Right hindlimb (tissue), 1 donor: ENCODE measurements at places on chromosomes 2 and 18.

DNA sequence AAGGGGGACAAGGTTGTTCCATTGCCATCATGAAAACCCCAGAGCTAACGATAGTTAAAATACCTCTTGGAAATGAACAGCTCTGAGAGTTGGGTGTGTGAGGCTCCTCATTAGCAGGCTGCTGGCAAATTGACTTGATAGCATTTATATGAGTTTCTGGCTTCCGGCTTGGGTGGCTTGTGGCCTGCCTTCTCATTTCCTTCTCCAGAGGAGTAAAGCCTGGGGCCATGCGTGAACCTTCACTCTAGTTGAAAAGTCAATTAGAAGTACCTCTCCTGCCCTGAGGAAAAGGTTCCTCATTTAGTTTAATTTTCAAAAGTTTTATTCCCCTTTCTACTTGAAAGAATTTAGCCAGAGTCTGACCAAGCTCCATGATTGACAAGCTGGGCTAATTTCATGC is 67.1 kb downstream of the MGAT5 start:
- no peak for DNase-seq

DNA sequence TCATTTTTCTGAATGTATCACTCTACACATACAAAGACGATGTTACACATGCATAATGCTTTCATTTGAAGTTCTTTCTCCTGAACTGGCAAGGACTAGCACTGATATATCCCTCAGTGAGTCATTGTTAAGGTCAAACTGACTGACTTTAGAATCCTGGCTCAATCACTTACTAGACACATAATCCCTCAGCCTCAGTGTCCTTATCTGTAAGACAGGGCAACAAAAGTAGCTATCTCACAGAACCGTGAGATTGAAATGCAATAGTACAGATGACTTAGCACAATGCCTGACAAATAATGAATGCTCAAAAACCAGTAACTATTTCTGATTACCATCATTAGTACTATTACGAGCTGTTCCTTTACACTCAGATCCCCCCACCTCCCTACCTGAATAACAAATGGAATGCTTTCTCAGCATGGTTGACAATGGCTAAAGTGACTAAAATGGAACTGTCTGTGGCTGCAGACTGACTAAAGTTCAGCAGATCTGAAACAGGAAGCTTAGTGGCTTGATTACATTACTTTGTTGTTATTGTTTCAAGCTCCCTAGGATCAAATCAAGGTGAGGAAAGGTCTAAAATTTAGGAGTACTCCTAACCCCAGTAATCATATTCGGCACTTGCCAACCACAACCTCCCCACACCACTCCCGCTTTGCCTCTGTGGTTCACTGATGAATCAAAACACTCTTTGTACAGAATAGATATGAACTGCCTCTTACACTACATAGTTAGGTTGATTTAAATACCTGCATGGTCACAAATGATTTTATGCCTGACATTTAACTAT is 35.8 kb upstream of the CACNB4 start:
- DNase-seq: no peak

DNA sequence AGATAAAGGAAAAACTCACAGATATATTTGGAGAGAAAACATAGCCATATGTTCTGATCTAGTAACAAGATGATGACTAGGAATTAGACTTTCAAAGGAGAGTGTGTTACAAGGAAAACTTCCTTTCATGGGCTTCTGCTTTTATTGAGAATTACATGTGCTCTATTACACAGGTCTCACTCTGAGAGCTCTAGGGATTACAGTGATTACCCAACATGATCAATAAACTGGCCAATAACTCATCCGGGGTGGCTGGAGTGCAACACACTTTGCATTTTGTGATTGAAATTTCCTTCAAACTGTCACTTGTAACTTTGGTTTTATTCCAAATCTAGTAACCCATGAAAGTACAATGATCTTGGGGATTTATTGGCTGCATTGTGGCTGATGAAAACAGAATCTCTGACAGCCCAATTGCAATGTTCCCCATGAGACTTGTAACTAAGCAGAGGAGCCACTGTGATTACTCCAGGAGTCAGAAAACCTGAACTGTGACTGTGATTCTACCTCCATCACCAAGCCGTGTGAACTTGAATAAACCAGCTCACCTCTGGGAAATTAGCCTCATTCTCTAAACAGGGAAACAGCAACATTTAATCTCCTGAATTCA is 40.2 kb upstream of the LRRC30 start:
- no peak for DNase-seq

DNA sequence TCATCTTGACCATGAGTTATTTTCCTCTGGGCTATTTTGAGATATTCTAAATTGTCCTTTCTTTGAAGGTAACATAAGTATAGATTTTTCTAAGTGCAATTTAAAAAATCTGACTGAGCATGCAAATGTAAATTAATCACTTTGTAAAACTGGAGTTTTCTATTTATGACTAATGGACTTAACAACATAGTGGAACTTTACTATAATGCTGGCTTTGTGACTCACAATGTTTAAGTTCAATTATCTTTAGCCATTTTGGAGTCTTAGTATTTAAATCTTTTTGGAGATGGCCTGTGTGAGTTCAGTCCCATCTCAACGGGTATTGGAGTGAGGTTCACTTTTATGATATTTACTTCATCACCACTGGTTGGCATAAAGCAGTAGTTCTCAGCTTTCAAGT is 35.2 kb upstream of the NOSTRIN start:
- DNase-seq: no peak

GRCh38 chr2:109089602-109090300 is 39.3 kb upstream of the SH3RF3 start:
- DNase-seq: no peak

GRCh38 chr2:1891971-1892486 is 147.7 kb upstream of the PXDN start:
- no peak for DNase-seq

DNA sequence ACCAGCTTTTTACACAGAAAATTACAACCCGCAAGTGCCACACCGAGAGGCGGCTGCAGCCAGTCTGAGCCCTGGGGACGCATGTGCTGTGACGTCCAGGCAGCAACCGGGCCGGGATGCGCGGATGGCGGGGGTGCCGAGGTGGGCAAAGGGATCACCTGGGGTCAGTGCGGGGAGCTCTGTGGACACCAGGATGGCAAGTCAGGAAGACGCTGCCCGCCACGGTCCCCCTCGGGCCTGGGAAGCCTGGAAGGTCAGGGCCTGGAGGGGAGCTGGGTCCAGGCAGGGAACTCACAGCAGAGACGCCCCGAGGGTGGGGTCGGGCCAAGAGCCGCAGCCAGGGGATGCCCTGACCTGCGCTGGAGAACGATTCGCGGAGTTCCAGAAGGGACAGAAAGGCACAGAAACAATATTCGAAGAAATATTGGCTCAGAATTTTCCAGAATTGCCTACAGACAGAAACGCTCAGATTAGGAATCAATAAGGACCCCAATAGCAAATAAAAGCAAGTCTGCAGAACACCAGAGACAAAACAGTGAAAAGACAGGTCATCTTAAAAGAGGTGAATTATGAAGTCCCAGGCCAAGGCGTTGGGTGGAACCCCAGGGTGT is 11.7 kb upstream of the KIF1A start:
- no peak for DNase-seq

DNA sequence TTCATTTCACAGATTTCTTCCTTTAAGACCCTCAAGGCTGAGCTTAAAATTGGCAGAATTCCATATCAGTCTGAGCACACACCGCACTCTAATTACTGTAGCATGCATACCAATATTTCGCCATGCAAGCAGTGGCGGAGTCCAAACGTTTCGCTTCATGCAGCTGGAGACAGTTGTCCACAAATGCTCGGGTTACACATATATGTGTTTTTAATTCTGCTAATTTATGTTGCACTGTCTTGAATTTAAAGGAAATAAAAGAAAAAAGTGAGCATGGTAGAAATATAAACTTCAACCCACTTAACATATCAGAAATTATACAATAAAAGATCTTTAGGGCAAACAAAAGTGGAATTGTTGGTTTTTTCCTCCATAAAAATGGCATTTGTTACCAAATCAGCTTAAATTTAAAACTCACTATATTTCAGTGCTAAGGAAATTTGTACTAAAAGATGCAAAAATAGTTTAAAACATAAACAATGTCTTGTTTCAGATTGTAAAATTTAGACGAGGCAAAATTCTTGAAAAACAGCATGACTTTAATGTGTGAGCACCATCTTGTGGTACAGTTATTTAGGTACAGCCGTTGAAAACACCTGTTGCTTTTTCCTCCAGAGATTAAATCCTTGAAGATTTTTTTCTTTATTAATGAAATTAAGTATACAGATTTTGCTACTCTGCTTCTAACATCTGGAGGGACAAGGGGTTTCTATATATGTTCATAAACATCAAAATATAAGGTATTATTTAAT is 24.1 kb upstream of the KANSL1L start:
- DNase-seq: no peak

DNA sequence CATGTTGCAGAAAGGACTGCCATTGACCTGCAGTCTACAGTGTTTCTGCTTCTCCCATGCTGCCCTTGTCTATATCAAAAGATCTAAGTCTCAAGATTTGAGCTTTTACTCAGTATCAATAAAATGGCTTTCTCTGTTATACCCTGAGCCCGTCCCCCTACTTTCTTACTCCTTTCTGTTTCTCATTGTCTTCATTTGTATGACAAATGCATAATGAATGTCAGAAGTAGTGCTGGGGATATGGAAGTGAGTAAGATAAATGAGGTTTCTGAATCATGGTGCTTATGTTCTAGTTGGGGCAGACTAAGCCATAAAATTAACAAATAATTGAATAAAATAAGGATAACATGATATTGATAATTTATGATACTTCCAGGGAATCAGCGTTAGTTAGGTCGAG is 128.6 kb downstream of the PARD3B start:
- no peak for DNase-seq

DNA sequence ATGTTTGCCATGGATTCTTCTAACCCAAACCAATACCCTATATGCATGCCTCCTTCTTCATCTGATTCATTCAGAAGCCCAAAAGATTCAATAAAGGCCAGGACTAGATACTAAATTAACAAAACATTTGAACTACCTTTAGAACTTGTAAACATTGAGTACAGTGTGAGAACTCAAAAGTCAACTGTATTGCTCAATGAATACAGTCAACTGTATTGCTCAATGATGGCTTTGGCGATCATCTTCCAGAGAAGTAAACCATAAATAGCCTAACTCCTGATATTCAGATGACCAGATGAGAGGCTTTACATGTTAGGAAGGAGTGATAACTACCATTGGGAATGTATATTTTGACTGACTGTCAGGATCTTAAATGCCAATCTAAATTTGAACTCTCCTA is 206.5 kb upstream of the ITGA4 start:
- no peak for DNase-seq

DNA sequence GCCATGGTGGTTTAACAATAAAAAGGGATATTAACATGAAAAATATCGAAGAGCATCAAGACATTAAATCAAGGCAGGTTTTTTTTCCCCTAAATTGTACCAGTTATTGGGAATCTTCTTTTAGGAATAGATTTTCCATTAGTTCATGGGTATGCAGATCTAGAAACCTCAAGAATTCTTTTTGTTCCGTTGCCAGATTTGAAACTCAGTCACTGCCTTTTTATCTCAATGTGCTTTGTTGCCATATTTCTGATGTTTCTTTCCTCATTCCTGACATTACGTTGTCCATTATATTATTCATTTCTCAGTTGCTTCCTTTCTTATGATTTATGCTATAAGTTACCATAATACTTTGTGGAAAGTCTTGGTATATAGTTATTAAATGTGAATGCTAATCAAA is 162.2 kb downstream of the CD226 start:
- no peak for DNase-seq

GRCh38 chr2:156915332-156915731 is 342.2 kb upstream of the GALNT5 start:
- no peak for DNase-seq

DNA sequence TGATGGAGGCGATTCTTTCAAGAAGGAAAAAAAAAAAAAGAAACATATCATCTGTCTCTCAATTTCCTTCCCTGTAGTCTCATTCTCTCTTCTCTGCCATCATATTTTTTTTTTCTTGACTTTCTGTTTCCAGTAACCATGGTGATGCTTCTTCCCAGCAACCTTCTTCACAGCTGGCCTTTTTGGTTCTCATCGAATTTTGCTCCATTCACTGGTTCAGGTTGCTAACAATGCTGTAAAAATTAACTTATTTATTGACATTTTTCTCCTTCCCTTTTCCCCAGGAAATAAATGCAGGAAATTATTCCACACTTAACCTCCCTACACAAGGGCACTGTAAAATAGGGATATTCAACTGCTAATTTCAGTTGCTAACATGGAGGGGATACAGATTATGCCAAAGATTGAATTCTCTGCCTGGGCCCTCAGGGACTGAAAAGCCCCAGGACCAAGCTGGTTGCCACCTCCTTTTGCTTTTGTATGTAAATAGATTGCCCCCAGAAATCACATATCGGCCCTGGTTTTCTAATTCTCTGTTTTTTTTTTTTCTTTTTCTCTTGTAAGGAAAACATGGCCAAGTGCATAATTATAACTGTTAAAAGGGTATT is 154.7 kb downstream of the MAP2 start:
- no peak for DNase-seq

GRCh38 chr2:98013407-98014042 is 17.8 kb upstream of the TMEM131 start:
- no peak for DNase-seq

DNA sequence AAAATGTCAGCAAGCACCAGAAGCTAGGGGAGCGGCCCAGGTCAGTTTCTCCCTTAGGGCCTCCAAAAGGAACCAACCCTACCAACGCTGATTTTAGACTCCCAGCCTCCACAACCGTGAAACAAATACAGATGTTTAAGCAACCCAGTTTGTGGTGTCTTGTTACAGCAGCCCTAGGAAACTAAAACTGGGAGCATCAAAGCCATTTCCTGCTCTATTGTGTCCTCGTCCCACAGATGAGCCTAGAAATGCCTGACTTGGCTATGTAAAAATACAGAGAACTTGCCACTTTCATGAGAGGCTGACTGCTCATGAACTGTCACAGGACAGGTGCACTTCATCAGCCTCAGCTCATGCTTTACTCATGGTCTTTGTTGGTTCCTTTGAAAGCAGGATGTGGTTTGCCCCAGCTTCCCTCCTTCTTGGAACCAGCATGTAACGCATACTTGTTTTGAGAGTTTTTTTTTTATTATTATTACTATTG is 97.6 kb upstream of the SLC39A10 start:
- DNase-seq: no peak

GRCh38 chr2:213145715-213146242 is 5.6 kb downstream of the IKZF2 start:
- DNase-seq: no peak

DNA sequence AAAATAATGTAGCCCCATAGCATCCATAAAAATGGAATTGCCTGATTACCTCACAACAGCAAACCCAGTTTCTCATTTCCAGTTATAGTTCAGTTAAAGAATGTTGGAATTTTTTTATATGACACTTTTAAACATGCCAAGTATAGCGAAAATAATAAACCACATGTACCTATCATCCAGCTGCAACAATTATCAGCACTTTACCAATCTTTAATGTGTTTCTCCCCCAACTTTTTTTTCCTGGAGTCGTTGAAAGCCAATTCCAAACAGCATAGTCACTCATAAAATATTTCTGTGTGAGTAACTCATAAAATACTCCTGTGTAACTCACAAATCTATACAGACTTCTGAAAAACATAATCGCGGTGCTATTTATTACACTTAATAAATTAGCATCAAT is 38.1 kb downstream of the SMAD4 start:
- DNase-seq: no peak
